ENCODE measurements at places on chromosomes 4 and X.

GRCh38 chr4:173362666-173363065, 8.1 kb upstream of the SAP30 start:
- no peak for DNase-seq

- no peak for DNase-seq
Observed at GRCh38 chr4:99529956-99530355, 19.1 kb downstream of the C4orf17 start.

- DNase-seq = no peak
Observed at GRCh38 chr4:121953860-121954259, 2.0 kb upstream of the TRPC3 start.

GRCh38 chr4:14410516-14410915, 591.8 kb upstream of the CPEB2 start:
- DNase-seq = no peak

- no peak for DNase-seq
Observed at GRCh38 chrX:111445485-111445884, 33.5 kb upstream of the DCX start.

DNA sequence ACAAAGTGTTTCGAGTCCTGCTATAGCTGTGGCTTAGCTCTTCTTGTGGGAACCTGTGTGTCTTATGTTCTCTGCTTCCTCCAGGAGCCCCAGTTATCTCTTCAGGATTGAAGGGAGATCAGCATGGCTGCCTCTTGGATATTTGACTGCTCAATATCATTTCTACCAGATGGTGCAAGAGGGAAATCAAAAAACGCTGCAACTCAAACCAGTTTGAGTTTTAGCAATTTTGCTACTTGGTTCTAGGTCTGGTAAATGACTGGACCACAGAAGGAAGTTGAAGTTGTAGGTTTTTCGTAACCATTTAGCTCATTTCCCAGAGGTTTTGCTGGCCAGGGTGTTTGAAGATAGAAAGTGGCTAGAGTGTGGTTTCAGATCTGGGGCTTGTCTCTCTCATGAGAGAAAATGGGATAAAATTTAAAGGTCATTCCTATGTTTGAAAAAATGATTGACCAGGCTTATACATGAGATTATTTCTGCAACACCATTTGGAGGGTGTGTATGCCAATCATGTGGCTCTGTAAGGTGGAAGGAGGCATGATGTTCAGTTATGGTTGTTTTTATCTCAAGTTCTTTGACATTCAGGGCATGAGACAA, 210.4 kb downstream of the SPRY1 start:
- no peak for DNase-seq

GRCh38 chr4:127441571-127441970, 191.2 kb upstream of the INTU start:
- no peak for DNase-seq

DNA sequence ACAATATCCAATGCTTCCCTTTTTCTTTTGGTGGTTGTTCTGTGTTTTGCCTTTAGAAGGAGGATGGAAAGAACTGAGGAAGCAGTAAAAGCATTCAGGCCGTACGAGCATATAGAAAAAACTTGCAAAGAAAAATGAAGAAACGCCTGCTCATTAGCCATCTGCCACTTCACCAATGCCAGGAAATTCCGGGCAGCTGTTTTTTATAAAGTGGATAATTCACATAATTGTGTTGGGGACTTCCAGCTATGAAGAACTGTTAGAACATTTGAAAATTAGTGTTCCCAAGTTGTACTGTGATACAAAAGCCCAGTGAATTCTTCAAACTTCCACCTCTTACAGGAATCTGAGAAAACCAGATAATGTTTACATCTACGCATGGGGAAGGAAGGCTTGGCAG, 11.7 kb downstream of the RELL1 start:
- no peak for DNase-seq

DNA sequence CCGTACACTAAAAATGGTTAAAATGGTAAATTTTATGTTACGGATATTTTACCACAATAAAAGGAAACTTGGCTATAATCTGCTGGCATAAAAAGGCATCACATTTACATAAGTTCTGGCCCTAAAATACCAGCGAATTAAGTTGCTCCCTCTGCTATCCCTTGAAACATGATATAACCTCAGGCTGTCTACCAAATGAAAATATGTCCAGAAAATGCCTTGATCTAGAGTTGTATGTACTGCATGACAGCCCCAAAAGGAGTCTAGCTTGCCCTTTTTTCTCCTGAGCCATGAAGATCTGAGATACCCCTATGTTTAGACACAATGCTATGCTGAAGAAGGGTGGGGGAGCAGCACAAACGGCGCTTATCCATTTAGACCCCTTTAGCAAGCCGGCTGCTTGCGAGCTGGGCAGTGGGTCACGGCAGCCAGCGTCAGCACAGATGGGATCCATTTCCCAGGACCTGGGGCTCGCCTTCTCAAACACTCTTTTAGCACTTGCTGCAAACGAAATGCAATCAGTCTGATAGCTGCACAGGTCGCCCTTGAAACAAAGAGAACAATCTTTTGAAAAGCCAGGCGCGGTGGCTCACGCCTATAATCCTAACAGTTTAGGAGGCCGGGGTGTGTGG, 77.0 kb downstream of the AFAP1 start:
- no peak for DNase-seq

DNA sequence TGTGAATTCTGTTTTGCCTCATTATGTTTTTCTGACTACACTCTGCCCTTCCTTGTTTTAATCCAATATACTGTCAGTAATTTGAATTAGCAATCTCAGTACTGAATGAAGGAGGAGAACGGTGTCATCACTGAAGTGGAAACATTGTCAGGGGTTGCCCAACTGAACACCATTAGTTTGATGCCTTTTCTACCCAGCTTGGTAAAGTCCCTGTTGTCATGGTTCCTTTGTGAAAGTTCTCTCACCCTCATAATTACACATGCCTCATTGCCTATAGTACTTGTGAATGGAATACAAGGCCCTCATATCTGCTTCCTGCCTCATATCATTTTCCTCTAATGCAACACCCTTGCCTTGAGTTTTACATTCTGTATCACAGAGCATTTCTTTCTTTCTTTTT, 76.9 kb downstream of the RRAGB start:
- no peak for DNase-seq

DNA sequence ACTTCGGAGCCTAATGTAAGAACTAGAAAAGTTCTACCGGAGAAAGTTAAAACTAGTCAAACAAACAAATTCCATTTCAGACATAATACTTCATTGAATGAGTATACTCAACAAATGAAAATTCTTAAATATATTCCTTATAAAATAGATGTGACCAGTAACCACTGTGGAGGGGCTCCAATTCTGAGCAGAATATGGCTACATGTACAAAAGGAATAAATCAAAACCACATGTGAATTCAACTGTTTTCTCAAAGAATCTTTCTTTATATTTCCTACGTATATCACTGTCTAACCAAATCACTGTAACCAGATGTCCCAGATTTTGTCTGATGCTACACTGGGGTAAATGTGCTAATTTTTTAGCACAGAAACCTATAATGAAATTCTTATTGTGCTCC, 49.0 kb downstream of the HTN1 start:
- no peak for DNase-seq

GRCh38 chr4:23717528-23718248, 172.2 kb downstream of the PPARGC1A start:
- DNase-seq = no peak

- DNase-seq = no peak
Observed at GRCh38 chrX:100648458-100649417, 4.7 kb downstream of the SRPX2 start.

DNA sequence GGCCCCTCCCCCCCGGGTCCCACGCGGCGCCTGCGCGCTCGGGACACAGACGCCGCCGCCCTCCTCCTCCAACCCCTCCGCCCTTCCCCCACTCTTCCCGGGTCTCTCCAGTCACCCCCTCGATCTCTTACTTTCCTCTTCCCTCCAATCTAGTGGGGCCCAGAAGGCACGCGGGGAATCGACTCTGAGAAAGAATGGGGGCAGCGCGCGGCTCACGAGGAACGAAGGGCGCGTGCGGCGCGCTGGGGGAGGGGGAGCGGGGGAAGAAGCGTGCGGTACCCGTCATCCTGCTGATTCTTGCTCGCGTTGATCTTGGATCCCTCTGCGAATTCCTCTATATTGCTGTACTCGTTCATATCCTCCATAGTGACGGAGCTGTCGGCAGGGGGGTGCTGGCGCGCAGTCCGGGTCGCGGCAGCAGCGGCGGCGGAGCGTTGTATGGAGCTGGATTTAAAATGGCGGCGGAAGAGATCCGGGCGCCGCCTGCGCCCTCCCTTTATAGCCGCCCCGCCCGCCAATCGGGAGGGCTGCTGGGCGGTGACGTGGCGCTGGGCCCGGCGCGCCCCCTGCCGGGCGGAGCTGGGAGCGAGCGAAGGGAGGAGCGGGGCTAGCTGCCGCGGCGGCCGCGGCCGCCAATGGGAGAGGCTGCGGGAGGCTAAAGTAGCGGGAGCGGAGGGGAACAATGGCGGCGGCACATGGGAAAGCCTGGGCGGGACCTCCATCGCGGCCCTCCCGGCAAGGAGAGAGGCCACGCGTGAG, 1.1 kb downstream of the HNRNPDL start:
- peak; percentile 92 for DNase-seq

DNA sequence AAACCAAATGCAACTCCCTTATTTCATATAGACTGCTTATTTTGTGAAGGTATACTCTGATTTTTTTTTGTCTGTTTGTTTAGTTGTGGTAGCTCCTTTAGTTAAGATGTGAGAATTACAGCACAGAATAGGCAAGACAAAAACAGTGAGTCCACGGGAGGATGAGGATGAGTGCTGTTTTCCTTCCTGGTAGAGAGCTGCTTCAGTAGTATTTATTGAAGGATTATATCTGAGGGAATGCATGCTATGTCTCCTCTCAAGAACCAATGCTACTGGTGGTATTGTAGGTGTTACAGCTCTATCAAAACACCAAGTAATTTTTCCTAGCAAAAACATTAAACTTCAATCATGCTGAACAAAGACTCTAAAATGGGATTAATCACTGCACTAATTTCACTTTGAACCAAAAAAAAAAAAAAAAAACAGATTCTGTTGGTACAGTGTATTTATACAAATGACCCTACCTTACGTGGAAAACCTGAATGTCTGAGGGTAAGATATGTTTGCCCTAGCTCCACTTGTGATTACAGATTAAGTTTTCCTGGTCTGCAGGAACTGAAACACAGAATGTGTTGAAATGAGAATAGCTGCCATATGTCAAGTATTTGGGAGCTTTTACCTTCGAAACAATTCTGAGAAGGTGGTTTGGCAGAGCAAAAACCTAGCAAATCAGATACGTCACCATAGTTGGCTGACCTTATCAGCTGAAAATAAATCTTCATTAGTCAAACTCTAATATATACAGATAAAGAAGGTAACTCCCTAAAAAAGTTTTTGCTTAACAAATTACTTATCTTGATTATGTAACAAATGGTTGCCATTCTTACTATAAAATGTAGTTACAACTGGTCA, 40.3 kb downstream of the PPP3CA start:
- no peak for DNase-seq

DNA sequence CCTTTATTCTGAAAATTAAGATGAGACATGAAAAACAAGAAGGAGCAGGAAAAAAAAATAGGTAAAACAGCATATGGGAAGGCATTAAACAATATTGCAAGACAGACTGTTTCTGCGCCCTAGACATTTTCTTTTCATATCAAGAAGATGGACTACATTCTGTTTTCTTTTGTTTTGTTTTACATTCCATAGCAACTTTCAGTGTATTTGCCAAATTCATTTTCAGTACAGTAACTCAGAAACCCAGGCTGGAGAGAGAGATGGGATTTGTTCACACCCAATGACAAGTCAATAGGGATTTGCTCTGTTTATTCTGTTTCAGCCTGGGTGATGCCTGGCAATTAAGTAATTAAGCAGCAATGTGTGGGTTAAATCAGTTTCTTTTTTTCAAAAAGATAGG, 892.8 kb upstream of the DIAPH2 start:
- DNase-seq = no peak

- DNase-seq = no peak
Observed at GRCh38 chr4:172818901-172819300, 349.7 kb upstream of the GALNT7 start.

DNA sequence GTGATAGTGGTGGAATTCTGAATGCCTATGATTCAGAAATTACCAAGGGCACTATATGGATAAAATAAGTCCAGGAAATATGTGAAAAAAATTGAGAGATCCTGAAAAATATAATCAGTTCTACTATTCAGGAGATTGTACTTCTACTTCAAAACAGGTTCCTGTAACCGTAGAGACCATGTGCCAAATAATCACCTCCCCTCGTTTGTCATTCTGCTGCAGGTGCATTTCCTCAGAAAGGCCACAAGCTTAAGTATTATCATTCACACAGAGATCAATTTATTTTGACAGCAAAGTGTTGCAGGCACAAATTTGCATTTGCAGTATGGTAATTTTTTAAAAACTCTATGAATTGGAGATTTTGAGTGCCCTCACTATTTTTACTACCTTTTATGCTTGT, 1000.0 kb downstream of the CCSER1 start:
- no peak for DNase-seq

DNA sequence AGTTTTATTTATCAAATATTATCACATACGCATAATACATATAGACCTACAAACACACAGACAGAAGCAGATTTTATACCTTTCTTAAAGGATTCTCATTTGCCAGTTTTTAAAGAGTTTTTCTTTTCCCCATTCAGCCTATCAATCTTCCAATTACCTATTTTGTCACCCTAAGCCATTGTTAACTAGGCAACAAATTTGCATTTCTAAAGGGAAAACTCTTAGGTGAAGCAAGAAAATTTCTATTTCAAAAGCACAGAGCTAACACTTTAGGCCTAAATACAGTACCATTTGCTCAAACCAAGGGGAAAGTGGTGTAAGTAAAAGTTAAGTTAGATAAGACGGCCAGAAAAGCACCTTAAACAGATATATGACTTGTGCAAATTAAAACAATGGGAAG, 156.6 kb downstream of the NDST3 start:
- DNase-seq = no peak

DNA sequence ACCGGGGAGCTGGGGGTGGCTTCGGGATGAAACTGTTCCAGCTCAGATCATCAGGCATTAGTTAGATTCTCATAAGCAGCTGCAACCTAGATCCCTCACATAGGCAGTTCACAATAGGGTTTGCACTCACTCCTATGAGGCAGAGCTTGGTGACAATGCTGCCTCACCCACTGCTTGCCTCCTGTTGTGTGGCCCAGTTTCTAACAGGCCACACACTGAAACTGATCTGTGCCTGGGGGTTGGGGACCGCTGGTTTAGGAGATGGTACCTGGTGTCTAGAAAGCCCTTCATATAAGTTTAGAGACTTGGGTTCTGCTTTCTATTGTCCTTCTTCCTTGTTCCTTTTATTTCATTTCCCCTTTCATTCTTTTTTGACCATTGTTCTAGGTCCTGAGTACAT, 234.2 kb downstream of the FRAS1 start:
- DNase-seq = no peak

DNA sequence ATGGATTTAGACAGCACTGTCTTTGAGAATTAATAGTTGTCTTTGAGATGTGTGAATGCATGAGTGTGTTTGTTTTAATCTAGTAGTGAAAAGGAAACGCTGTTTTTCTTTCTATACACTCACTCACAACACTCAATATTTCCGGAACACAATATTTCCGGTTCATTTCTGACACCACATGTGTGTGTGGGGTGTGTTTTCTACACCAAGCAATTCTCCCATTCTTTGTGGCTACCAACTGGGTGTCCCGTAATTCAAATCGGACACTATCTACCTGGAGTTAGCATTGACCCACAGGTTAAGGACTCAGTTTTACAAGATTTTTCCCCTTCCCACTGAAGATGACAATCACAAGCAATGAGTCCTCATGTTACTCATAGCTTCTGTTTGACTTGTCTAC, 113.9 kb downstream of the SNCA start:
- no peak for DNase-seq

- DNase-seq = no peak
Observed at GRCh38 chrX:140431521-140431920, 73.3 kb downstream of the SOX3 start.

Measured in activated effector memory CD4-positive, alpha-beta T cell treated with Interleukin-2 at 50 U/mL for 16 hours (primary cell).